K562 (cell line): ENCODE measurements at places on chromosomes 2 and 18.

DNA sequence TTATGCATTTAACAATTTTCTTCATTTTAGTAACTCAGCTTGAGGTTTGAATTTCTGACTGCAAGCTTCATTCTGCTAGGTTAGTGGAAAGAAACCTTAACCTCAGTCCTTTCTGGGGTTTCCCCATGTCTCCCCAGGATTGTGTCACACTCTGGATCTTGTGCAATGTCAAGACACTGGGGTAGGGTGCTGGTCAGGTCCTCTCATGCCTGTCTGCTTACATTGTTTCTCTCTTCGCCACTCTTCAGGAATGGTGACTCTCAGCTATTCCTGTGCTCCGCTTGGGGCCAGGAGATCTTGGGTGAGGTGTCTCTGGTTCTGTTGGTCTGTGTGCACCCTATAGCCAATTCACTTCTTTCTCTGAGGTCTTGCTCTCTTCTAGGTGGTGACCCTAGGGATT, 23.9 kb downstream of the CTLA4 start:
- H3K4me1 ChIP-seq, result no peaks in the 10 kb centered on the region
- no peak overlapping the region for H3K27ac ChIP-seq
- no peak for DNase-seq

DNA sequence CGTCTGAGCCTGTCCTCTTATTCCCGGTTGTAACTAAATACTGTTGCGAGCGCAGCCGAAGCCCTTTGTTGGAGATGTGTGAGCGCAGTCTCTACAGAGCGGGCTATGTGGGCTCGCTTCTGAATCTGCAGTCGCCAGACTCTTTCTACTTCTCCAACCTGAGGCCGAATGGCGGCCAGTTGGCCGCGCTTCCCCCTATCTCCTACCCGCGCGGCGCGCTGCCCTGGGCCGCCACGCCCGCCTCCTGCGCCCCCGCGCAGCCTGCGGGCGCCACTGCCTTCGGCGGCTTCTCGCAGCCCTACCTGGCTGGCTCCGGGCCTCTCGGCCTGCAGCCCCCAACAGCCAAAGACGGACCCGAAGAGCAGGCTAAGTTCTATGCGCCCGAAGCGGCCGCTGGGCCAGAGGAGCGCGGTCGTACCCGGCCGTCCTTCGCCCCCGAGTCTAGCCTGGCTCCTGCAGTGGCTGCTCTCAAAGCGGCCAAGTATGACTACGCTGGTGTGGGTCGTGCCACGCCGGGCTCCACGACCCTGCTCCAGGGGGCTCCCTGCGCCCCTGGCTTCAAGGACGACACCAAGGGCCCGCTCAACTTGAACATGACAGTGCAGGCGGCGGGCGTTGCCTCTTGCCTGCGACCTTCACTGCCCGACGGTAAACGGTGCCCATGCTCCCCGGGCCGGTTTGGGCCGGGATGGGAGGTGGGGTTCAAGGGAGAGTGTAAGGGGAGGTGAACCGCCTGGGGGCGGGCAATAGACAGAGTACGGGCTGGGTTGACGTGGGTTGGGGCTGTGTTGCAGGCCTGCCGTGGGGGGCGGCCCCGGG, at the start of gene HOXD12:
TSS of gene HOXD12 (plus strand) at position 68 of the 819 bp plus-strand sequence. CDS start at position 75, 7 bp downstream.
- H3K27ac ChIP-seq, result no peak within 1 kb of the TSS
- H3K4me1 ChIP-seq, result peaks cover 8% of the 10 kb centered on the region
- peaks cover 78% of the 10 kb centered on the region for H3K27me3 ChIP-seq
- H3K36me3 ChIP-seq, result no peaks in the 10 kb centered on the region

GRCh38 chr2:19426941-19427340, 68.5 kb upstream of the OSR1 start:
- no peak overlapping the region for H3K27ac ChIP-seq
- H3K36me3 ChIP-seq, result no peaks in the 10 kb centered on the region
- H3K27me3 ChIP-seq, result no peaks in the 10 kb centered on the region
- no peak for DNase-seq
- no peak overlapping the region for H3K4me3 ChIP-seq

DNA sequence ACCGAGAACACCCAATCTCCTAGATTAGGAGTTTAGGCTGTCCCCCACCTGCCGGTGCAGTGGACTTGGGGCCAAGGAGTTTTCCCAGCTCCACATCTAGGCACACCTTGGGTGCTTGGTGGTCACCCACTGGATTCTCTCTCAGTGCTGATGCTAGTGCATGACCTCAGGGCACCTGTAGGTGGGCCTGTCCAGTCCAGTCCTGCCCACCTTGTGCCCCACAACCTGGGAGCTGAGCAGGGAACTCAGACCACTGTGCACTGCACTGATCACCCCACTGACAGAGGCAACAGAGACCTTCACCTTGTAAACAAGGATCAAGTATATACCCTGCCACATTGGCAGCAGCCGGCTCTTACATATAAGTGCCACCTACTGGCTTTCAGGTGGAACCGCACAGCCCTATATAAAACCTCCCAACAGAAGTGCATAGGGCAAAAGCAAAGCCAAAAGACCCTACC, 12.7 kb upstream of the CDH19 start:
- H3K4me3 ChIP-seq, result no peak overlapping the region
- no peak overlapping the region for H3K27ac ChIP-seq
- DNase-seq, result no peak
- H3K27me3 ChIP-seq, result no peaks in the 10 kb centered on the region

DNA sequence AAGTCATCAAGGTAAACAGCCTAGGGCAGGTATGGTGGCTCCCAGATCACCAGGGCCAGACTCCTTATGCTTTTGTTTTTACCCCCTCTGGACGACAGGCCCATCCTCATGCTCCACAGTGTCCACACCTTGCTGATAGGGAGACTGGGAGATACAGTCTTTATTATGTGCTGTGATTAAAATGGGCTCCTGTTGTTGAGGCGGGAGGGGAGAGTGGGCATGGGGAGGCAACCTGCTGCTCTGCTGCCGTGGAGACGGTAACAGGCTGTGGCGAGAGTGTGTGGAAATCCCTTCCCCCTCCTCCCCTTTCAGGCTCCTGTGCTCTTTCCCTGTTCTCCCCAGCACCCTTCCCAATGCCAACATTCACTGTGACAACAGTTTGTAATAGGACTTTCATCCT, 38.2 kb upstream of the PNO1 start:
- H3K27ac ChIP-seq, result no peak overlapping the region
- H3K4me3 ChIP-seq, result no peak overlapping the region
- DNase-seq, result no peak

- no peaks in the 10 kb centered on the region for H3K4me1 ChIP-seq
- no peak overlapping the region for H3K4me3 ChIP-seq
- no peak overlapping the region for H3K27ac ChIP-seq
- no peaks in the 10 kb centered on the region for H3K27me3 ChIP-seq
Observed at GRCh38 chr2:186599186-186599778, 9.4 kb downstream of the ITGAV start.

GRCh38 chr2:10297959-10298531, 4.7 kb upstream of the HPCAL1 start:
- H3K4me1 ChIP-seq, result peaks cover 25% of the 10 kb centered on the region
- no peaks in the 10 kb centered on the region for H3K27me3 ChIP-seq
- no peaks in the 10 kb centered on the region for H3K36me3 ChIP-seq
- peak overlapping the region; percentile 57 for H3K27ac ChIP-seq
- no peak overlapping the region for H3K4me3 ChIP-seq
- DNase-seq, result peak; percentile 37

DNA sequence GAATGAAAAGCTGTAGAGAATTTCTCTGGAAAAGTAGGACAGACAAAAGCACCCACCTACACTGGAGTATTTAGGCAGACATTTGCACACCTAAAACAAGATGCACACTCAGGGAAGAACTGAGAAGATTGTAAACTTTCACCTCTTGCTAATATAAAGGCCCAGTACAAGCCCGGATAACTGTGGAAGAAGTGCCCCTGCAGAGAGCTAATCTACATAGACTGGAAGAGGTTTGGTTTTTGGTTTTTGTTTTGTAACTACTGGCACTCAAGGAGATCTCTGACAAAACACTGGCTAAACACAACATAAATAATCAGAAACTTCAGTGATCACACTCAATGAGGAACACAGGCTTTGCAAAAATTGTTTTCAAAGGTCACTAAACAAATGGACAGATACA, 782.2 kb upstream of the SLC8A1 start:
- no peak for DNase-seq
- no peaks in the 10 kb centered on the region for H3K27me3 ChIP-seq
- no peak overlapping the region for H3K4me3 ChIP-seq

- H3K27me3 ChIP-seq, result no peaks in the 10 kb centered on the region
- no peaks in the 10 kb centered on the region for H3K36me3 ChIP-seq
- no peak overlapping the region for H3K4me3 ChIP-seq
- no peak overlapping the region for H3K27ac ChIP-seq
- H3K4me1 ChIP-seq, result no peaks in the 10 kb centered on the region
Observed at GRCh38 chr2:62940697-62941096, 109.9 kb upstream of the OTX1 start.

DNA sequence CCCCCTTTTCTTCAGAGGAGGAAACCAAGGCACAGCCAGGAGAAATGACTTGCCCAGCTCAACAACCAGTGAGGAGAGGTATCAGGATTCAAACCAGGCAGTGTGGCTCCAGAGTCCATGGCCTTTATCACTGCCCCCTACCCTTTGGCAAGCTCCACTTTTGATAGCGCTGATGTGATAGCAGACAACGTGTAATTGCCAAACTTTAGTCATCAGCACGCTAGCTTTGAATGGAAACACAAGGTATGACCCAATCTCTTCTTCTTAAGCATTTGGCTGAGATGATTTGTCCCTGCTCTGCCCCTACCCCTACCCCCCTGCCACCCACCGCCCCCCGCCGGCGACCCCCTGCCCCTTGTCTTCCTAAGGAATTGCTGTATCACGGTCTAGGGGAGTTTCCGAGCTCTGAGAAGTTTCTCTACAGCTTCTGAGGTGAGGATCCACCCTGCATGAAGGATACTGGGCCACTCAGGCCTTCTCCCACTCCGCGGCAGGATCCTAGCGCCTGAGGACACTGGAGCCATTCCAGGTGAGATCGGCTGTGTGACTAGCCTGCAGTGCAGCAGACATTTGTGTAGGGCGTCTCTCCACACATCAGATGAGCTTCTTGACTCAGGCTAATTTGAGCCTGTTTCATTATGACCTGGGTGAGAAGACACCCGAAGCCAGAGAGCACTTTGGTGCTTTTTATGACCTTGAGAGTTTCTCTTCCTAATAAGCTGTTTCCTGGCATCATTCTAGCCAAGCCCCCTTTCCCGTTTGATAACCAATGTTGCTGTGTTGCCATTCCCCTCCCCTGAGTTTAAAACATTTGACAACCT, 75.1 kb upstream of the MAP4K4 start:
- H3K4me3 ChIP-seq, result no peak overlapping the region
- no peaks in the 10 kb centered on the region for H3K36me3 ChIP-seq
- no peak for DNase-seq

DNA sequence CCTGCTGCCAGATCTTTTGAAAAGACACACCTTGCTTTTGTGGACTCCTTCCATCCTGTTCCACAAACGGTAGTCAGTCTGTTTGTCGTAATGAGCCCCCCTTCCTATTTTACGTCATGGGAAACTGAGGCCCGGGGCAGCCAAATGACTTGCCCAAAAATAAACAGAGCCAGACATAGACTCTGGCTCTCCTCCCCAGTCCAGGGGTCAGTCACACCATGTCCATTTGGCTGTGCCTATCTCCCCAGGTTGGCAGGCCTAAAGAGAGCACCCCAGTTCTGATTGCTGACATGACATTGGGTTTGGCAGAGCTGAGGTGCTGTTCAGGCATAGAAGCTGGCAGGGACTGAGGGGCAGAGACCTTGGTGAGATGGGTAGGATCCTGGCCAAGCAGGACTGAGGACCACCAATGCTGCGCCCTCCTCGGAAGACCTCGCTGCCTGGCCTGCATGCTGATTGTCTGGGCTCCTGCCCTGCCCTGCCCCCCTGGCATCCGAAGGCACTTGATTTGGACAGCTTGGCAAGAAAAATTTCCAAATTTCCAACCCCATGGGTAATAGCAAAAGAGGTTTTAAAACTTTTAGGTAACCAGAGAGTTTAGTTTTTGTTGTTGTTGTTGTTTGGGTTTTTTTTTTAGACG, 335.4 kb downstream of the DYSF start:
- no peaks in the 10 kb centered on the region for H3K4me1 ChIP-seq
- no peak for DNase-seq
- no peak overlapping the region for H3K4me3 ChIP-seq
- peaks cover 55% of the 10 kb centered on the region for H3K27me3 ChIP-seq
- no peaks in the 10 kb centered on the region for H3K36me3 ChIP-seq
- H3K27ac ChIP-seq, result no peak overlapping the region

GRCh38 chr2:64273524-64274398, 129.5 kb upstream of the PELI1 start:
- DNase-seq, result no peak
- peaks cover 5% of the 10 kb centered on the region; the same call in 1 of the 2 replicates for H3K4me1 ChIP-seq
- H3K27ac ChIP-seq, result no peak overlapping the region
- H3K36me3 ChIP-seq, result no peaks in the 10 kb centered on the region
- no peak overlapping the region for H3K4me3 ChIP-seq
- H3K27me3 ChIP-seq, result no peaks in the 10 kb centered on the region

DNA sequence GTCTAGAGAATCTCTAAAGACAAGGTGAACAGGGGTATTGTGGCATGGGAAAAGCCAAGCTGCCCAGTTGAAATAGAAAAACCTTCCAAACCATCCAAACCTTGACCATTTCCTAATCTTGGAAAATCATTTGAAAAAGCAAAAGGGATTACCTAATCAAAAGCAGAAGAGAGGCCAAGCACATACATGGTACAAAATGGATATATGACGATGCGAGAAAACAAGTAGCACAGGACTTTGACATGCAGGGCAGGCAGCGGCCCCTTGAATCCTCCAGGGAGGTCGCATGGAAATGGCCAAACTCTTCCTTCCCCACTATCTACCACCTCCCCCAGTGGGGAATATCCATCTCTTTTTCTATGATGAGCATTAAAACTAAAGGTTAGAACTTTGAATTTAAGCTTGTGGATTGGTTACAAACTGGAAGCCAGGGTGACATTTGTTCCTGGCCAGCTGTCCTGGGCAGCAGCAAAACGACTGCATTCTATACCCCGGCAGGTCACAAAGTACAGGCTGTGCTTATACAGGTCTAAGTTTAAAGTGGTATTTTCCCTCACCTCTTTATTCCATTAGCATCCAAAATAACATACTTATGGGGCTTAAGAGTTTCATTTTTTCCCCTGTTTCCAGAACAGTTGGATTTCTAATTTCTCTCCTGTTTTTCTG, 24.7 kb downstream of the MYOM1 start:
- no peaks in the 10 kb centered on the region for H3K27me3 ChIP-seq
- no peak overlapping the region for H3K27ac ChIP-seq
- no peak for DNase-seq
- H3K4me3 ChIP-seq, result no peak overlapping the region
- no peaks in the 10 kb centered on the region for H3K36me3 ChIP-seq

GRCh38 chr2:221818616-221819320, 246.7 kb upstream of the EPHA4 start:
- DNase-seq, result no peak
- H3K27ac ChIP-seq, result no peak overlapping the region
- no peaks in the 10 kb centered on the region for H3K36me3 ChIP-seq
- H3K4me3 ChIP-seq, result no peak overlapping the region

DNA sequence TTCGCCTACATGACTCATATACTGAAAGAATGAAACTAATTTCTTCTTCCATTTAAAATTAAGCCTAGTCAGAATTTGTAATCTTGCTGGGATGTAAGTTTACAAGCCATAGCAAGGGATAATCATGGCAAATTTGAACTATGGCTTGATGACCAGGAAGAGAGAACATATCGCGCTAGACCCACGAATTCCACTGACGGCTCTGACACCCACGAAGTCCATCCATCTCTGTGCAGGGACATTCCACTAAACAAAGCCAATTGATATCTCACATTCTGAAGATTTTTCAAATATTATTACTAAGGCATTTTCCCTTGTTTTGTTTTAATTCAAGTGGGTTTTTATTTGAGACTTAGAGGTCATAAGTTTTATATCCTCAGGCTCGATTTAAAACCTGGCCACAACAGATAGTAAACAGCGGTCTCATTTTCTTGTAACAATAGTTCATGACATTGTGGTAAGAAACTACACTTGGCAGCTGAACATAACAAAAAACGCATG, 113.0 kb downstream of the QPCT start:
- no peak for DNase-seq
- H3K27ac ChIP-seq, result no peak overlapping the region
- H3K36me3 ChIP-seq, result no peaks in the 10 kb centered on the region
- H3K27me3 ChIP-seq, result no peaks in the 10 kb centered on the region
